Vagina (tissue), 2 donors: ENCODE measurements at places on chromosomes 11 and 22.

GRCh38 chr11:77967753-77968152 lies 26.7 kb downstream of the INTS4 start:
- no peak for DNase-seq

- no peak for DNase-seq
Measured at GRCh38 chr11:27722953-27723344, 22.7 kb upstream of the BDNF start.

- no peak for DNase-seq
Measured at GRCh38 chr22:35523167-35523947, 17.3 kb upstream of the RASD2 start.

DNA sequence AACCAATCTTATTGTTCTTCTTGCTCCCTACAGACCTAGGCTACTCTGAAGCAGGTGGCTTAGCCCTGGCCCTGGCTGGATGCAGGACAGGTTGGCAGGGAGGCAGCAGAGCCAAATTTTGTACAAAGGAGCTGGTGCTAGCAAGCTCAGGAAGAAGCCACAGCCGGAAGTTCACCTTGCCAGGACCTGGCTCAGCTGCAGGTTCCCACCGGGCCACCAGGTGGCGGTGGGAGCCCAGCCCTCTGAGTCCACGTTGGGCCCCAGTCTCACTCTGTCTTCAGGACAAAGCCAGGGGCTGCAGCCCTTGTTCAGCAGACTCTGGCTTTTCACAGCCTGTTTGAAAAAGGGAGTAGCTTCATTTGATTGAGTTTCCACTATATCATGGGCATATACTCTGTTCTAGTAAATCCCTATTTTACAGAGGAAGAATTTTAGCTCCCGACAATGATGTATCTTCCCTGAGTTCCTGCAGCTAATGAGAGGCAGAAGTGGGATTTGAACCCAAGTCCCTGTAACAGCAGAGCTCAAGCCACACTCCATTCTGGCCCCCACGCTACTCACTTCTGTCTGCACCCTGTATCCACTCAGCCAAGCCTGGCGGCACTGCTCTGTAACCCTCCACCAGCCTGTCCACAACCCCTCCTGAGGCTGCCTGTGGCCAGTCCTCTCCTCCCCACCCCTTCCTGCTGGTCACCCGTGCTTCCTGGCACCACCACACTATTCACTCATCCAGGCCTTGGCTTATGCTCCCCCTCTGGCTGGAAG lies 3.3 kb downstream of the TKFC start:
- no peak for DNase-seq

DNA sequence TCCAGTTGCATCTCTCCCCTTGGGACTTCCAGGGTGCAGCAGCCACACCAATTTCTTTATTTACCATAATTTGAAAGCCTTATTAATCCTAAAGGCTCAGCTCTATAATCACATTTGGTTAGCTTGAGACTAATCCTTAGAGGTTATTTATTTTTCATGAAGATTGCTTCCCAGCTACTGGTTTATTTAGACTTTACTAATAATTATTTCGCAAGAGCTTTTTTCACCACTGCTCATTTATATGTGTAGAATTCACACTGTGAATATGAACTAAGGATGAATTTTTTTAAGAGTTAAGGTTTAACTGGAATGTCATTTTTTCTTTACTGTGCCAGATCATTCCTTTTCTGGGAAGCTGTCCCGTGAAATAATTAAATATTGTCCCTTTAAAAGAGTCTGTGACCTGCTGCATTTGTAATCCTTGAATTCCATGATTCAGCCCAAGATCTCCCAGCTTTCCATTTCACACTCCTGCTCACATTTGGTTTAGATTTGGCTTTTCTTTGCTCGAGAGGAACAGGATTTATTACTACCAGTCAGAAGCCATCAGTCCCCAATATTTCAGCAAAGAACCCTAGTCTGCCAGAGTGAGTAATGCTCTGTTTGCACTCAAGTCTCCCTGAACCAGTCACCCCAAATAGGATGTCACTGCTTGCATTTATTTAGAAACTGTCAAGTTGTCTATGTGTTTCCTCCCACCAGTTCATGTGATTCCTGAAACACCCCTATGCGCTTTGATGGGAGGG lies 4.4 kb upstream of the CD44 start:
- DNase-seq, result no peak

- DNase-seq, result no peak
Measured at GRCh38 chr11:68261006-68261405, 10.8 kb downstream of the C11orf24 start.

DNA sequence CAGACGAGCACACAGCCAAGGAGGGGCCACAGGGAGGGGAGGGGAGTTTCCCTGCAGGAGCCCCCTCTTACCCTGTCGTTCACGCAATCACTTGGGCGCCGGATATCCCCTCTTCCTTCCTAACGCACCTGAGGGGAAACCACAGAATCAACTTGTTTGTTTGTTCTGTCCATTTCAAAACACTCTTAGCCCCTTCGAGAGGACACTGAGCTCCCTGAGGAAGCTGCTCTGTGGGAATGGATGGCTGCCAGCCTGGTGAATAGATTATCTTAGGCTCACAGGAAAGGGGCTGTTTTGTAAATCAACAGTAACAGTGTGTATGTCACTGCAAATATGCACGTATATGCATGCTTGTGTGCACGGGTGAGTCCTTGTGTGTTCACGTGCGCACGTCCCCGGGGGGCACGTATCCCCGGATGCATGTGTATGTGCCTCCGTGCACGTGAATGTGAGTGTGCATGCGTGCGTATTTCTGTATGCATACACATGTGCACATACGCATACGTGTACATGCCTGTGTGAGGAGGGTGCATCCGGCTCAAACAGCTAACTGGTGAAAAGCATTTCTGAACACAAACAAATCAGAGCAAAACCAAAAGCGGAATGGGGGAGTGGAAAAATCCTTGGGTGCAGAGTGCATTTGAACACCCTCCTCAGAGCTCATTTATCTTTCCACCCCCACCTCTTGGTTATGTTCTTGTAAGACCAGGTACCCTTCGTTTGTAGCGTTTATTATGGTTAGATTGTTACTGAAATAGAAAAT lies 7.2 kb downstream of the ARSA start:
- DNase-seq, result no peak

GRCh38 chr11:134170919-134171281 lies 52.9 kb downstream of the NCAPD3 start:
- no peak for DNase-seq
